Activated CD8-positive, alpha-beta memory T cell treated with anti-CD3 and anti-CD28 coated beads for 48 hours (primary cell): ENCODE measurements at places on chromosomes 7 and 10.

DNA sequence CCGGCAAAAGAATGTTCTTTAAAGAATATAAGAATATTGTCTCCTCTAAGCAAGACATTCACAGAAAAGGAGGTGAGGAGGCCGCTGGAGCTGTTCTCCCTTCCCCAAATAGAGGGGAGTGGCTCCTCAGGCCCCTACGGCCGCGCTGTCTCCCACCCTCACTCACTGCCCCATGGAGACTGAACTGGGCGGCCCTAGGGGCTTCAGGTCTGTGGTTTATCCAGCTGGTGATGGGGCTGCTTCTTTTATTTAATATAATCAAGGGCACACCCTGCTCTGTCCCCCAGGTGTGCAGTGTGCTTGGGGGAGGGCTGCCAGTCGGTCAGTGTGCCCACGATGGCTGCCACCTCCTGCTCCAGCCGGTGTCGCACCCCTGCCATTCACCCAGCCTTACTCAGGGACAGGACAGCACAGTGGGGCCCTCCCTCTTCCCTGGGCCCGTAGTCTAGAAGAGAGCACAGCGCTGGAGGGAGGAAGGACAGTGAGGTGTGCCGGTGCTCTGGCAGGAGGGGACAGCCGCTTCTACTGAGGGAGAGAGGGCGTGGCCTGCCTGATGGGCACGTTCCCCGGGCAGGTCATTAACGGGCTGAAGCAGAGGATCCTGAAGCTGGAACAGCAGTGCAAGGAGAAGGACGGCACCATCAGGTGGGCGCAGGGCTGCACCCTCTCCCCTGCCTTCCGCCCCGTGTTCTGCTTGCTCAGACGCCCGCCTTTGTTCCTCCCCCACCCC, 23.4 kb downstream of the IQCE start:
- DNase-seq = no peak

- no peak for DNase-seq
Measured at GRCh38 chr7:81903115-81903514, 133.3 kb upstream of the HGF start.

- no peak for DNase-seq
Measured at GRCh38 chr7:964401-965231, 10.1 kb upstream of the ADAP1 start.

DNA sequence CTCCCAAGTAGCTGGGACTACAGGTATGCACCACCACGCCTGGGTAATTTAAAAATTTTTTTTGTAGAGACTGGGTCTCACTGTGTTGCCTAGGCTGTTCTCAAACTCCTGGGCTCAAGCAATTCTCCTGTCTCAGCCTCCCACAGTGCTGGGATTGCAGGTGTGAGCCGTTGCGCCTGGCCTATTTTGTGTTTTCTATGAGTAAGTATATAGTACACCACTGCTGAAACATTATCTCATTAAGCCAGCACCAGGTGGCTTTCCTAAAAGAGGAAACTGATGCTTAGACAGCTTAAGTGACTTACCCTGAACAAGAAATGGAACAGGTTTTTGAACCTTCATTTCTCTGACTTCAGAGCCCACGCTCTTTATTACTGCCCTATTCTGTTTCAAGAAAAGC, 7.8 kb upstream of the PTPN12 start:
- DNase-seq = no peak

DNA sequence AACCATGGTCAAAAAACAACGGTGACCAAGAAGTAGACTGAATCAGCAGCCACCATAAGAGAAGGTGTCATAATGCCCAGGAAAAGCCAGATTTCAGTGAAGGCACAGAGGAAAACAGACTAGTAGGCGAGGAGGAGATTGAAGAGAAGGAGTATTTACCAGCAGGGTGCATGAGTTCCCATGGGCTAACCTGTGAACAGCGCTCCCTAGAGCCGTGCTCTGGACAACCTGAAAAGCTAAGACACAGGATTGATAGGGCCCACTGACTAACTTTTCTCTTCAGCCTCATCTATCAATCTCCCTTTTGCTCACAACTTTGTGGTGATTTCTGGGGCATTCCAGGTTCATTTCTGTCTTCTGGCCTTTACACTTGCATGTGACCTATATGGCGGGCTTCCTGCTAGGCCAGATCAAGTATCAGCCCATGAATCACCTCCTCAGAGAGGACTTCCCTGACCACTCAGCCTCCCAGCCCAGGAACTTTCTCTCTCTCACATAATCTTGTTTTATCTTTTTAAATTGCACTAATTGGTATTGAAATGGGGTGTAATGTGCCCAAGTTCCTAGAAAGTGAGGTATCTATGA, 12.8 kb downstream of the ANKRD22 start:
- DNase-seq = no peak

- no peak for DNase-seq
Measured at GRCh38 chr7:75872073-75872782, 6.6 kb upstream of the RHBDD2 start.

DNA sequence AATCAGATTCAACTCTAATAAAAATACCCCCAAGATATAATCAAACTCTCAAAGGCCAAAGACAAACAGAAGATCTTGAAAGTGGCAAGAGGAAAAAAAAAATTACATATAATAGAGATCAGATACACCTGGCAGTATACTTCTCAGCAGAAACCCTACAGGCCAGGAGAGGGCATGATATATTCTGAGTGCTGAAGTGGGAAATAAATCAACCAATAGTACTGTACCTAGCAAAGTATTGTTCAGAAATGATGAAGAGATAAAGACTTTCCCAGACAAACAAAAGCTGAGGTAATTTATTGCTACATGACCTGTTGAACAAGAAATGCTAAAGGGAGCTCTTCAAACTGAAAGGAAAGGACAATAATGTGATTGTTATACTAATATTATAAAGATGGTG, 291.9 kb downstream of the SH2D4B start:
- DNase-seq = no peak

GRCh38 chr10:59631237-59631636, 78.4 kb downstream of the SLC16A9 start:
- no peak for DNase-seq

DNA sequence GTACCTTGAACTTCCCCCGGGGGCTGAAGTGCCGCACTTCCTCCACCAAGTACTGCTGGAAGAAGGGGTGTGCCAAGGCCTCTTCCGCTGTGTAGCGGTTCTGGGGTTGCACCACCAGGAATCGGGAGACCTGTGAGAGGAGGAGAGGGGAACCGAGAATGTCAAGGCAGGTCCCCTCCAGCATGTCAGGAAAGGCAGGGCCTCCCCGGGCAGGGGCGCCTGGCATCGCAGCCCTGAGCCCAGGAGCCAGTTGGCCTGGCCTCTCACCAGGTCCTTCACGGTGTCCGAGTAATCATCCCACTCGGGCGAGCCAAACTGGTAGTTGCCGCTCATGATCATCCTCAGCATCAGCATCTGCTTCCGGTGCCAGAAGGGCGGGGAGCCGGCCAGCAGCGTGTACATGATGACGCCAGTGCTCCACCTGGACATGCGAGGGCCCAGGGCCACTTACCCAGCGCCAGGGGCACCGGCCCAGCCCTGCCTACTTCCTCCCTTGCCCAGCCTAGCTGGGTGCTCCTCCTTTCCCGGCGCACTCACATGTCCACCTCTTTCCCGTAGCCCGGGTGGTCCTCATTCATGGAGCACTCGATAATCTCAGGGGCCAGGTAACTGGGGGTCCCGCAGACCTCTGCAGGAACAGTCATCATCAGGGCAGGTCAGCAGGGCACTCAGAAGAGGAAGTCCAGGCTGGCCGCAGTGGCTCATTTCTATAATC, 11.0 kb downstream of the PHKG1 start:
- DNase-seq = no peak

GRCh38 chr7:50665403-50666123, 100.4 kb upstream of the DDC start:
- no peak for DNase-seq

DNA sequence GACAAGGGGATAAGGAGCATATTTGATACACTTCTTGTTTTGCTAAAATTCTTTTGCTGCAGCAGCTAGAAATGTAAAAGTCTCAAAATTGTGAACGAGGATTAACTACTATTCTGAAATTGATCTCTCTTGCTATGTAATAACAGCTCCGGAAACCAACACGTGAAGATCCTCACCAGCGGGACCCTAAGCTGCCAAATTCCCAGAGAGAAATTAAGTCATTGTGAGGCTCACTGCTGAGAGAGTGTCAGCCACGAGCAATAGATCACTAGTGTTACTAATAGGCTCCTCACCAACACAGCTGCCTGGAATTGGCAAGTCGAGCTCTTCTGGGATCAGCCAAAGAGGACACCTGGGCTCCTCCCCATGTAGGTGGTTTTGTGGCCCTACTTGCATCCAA, 5.6 kb upstream of the VWA2 start:
- DNase-seq = no peak
